ENCODE measurements at places on chromosomes 2 and 18.

- DNase-seq: no peak
Measured at GRCh38 chr2:155830351-155830750, 502.2 kb downstream of the NR4A2 start.

DNA sequence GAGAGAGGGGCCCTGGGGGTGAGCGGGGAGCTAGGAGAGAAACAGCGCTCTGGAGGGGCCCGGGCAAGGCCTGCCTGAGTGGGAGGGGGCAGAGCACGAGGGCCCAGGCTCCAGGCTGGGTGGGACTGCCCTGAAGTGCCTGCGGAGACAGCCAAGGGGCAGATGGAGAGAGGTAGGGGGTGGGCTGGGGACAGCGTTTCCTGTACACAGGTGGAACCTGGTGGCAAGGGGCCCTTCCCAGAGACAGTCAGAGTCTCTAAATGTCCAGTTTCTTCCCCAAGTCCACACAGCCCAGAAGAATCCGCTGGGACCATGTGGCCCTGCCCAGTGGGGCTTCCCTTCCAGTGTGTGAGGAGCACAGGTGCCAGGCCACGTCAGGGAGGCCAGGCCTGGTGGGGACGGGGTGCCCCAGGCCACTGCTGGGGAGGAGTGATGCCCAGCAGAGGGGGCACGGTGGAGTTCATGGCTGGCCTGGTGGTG lies 1.7 kb upstream of the GPR35 start:
- no peak for DNase-seq

DNA sequence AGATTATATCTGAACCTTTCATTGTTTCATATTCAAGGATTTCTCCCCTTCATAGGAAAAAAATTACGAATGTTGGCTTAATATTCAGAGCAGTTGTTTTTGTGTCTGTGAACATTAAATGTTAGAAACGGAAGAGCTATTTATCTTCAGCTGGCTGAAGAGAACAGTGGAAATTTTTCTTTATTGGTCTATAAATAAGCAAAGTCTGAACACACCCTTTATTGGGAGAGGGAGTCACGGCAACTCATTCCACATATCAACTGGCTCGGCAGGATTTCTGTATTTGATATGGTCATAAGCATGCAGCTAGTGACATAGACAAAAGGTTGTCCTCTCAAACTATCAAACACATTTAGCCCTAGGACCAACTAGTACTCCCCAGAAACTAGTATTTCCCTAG lies 468.4 kb upstream of the HNRNPA3 start:
- DNase-seq: no peak

DNA sequence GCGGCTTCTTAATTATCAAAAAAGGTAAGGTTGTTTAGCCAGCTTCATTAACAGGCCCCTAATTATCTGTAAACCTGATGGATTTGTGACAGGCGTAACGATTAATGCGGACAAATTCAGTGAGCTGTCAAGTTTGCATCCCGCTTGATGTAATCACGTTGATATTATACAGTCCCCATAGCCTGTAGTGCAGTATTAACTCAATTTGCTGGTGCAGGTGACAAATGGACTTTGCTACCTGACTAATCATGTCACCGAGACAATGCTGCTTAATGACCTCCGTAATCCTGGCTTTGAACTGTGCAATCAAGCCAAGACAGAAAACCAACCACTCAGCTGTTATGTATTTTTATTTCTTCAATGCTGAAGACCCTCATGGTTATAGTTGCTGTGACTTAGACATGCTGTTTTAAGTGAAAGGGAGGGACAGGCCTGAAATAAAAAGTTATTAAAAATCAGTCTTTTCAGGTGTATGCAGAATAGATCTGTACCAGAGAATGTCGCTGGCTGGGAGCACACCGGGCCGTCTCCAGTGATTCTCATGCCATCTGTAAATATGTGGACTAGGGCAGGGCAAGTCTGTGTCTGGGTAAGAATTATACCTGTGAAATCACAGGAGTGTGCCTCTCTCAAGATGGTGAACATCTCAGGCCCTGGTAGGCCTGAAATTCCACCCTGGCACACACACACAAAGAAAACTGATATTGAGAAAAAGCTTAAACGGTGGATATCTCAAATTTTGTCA lies 4.3 kb downstream of the TSHZ1 start:
- DNase-seq: no peak

DNA sequence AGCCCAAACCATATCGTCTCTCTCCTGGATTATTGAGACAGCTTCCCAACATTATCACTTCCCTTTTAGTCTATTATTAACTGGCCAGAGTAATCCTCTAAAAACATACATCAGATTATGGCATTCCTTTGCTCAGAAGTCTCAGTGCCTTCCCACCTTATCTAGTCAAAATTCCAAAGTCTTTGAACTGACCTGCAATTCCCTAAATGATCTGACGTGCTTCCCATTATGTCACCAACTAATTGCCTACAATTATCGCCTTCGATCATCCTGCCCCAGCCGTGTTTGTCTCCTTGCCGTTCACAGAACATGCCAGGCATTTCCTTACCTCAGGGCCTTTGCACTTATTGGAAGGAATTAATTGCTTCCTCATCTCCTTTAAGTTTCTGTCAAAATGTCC lies 332.4 kb downstream of the IRS1 start:
- no peak for DNase-seq

- DNase-seq: no peak
Measured at GRCh38 chr2:117858892-117859531, 44.5 kb downstream of the DDX18 start.

DNA sequence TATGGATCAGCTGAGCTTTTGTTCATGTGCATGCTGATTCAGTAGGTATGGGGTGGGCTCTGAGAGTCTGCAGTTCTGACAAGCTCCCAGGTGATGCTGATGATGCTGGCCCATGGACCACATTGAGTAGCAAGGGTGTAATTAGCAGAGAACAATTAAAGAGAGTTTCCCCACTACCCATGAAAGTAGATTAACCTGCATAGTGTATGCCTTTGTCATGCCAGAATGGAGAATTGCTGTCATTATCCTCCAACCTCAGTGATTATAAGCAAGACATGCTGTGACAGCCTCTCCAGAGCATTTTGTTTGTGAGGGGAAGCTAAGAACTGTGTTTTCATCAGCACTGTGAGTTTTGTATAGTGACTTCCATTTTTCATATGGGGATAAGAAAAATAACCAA lies 59.5 kb upstream of the LYPD1 start:
- no peak for DNase-seq

- no peak for DNase-seq
Measured at GRCh38 chr2:200455958-200456421, 53.9 kb downstream of the KCTD18 start.

DNA sequence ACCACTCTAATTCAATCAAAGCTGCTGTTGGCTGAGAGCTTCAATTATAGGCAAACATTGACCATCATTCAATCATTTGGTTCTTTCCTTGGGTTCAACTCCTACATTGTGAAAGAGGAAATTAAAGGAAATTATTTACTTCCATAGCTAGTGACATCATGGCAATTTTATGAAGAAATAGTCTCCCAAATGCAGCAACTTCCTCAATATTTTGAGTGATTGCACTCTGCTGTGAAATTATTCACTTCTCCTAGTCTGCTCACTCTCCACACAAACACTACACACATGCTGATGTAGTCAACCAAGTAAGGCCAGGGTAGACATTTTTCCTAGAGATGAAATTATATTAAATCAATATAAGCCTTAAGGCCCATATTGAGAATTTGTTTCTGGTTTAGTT lies 86.7 kb upstream of the NCKAP5 start:
- DNase-seq: no peak

DNA sequence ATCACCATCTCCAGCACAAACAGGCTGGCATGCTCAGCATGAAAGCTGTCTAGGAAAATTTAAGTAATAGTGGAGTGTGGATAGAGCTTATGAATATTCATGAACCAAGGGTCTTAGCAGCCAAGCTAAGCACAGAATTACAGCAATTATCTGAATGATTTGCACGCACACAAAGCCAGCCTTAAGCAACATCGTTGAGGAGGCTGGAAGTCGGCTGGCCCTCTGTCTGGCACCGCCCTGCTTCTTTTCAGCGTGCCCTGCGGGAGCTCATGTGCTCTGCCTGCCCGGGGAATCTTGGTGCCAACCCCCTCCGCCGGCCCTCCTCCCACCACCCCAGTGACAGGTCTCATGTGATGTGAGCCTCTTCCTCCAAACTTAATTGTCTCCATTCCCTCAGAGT lies 540.1 kb downstream of the CMPK2 start:
- no peak for DNase-seq

DNA sequence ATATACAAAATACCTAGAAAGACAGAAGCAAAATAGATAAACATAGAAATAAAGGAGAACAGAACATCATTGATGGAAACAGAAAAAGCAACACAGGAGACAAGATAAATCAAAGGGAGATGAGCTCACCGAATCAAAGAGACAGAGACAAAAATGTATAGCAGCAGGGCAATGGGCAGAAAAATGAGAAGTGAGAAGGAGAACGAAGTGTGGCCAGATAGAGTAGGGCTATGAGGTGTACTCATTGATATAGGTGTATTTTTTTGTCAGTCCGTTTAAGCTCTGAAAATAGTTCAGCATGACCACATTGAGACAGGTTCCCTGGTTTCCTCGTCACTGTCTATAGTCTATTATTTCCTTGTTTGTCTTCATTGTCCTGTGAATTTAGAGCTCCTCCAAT lies 55.1 kb downstream of the SP100 start:
- no peak for DNase-seq

DNA sequence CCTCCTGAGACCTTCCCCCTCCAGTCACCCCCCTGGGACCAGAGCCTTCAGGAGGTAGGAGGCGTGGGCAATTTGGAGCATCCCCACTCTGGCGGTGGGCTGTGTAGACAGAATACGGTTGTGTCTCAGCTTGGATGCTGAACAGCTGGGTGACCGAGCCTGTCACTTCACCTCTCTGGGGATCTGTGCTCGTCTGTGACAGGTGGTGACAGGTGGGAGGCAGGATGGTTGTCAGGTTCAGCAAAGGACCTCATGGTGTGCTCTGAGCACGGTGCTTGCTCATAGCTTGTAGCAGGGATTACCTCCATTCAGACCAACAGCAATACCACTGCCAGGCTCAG lies 186.5 kb upstream of the HS6ST1 start:
- no peak for DNase-seq

DNA sequence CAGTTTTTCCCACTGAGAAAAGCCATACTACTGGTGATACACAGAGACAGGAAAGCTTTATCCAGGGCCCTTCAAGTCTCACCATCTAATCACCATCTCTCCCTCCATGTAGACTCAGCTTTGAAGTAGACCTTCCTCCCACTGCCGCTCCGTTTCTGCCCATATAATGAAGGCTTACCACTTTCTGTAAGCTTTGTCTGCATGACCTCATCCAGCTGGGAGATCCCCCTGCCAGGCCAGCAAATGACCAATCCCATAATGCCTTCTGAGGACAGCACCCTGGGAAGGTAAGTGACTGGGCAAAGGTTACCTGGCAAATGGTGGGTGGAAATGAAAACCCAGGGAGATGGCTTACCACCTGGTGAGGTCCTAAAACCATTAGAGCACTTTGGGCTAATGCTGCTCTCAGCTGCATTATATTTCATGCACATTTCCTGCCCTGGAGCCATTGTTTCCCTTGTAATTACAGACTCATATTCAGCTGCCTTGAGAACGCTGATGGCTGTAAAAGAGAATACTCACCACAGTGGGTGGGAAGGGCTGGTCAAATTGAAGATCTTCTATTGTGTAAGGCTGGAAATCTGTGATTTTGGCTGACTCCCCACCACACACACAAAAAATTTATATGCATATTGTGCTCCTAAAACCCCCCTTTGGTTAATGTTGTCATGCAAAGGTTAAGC lies 350.7 kb upstream of the SYT4 start:
- peak; percentile 10 for DNase-seq

- no peak for DNase-seq
Measured at GRCh38 chr2:179966778-179967394, 40.2 kb downstream of the CWC22 start.

- DNase-seq: no peak
Measured at GRCh38 chr18:78540636-78541529, 438.7 kb upstream of the SALL3 start.

- no peak for DNase-seq
Measured at GRCh38 chr18:9109523-9109922, 7.0 kb downstream of the NDUFV2 start.

DNA sequence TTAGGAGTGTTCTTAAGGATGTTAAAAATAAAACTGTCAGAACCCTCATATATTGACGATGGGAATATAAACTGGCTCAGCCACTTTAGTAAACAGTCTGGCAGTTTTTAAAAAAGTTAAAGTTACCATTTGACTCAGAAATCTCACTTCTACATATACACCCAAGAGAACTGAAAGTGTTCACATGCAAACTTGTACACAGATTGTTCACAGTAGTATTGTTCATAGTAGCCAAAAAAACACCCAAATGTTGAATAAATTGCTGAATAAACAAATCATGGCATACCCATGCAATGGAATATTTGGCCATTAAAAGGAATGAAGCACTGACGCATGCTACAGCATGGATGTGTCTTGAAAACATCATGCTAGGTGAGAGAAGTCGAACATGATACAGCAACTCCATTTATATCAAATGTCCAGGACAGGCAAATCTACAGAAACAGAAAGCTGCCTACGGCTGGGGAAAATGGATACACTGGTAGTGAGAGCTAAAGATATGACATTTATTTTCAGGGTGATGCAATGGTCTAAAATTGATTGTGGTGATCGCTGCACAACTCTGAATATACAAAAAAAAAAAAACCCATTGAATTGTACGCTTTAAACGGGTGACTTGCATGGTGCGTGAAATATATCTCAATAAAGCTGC lies 10.1 kb downstream of the RPL31 start:
- no peak for DNase-seq

GRCh38 chr2:7860693-7861092 lies 821.2 kb upstream of the ID2 start:
- DNase-seq: no peak

GRCh38 chr2:222819722-222820333 lies 41.0 kb upstream of the ACSL3 start:
- DNase-seq: no peak

DNA sequence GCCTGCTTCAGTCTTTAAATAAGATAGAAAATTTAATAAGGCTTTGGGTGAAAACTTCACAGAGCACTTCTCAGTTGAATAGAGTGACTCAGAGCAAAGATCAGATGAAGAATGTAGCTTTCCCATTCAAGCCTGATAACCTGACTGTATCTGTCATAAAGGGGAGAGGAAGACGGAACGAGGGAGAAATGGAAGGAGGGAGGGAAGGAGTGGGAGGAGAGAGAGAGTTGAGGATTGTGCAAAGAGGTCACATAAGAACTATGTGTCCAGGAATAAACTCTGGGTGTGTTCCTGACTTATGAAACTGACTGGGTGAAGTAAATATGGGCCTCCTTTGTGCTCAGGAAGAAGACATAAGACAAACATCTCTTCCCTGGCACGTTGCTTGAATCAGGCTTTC lies 385.5 kb downstream of the LPIN1 start:
- DNase-seq: no peak

DNA sequence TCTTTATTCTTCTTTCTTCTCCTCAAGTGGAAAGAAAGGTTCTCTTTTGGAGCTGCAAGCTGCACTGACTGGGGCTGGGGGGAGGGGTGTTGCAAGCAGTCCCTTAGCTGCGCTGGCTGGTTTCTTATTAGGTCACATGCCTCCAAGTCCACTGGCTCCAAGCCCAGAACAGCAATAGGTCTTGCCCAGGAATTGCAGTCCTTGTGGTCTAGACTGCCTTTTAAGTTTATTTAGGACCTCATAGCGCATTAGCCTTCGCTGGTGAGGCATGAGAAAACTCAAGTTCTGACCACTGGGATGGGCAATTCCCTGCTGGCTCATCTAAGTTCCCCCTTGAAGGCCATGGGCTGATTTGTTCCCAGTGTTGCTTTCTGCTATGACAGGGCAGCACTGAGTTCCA lies 138.6 kb upstream of the SCN7A start:
- DNase-seq: no peak
